IMR-90 (cell line): ENCODE measurements at places on chromosomes 3 and 15. TPM values are rescaled to one million over a fixed set of nuclear protein-coding genes. Genes with fewer than 3 reads are reported as not detected.

The MYZAP gene
- not detected in 2 replicates for total RNA-seq

The OR5K2 gene
- total RNA-seq: not detected in 2 replicates

DNA sequence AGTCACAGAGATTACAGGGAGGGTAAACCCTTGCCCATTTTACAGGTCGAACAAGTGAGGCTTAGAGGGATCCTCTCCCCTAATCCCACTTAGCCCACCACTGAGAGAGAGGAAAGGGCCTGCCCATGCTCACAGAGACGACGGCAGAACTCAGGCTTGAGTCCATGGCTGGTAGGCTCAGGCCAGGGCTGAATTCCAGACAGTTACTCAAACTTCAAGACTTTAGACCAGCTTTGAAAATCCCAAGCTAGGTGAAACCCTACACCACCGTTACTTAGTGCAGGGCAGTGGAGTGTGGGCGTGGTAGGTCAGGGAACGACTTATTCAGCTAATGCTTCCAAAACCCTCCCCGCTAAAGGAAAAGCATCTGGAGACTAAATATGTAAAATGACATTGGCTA is 16.4 kb downstream of the GRIP2 start:
- DNase-seq: peak; percentile 53

- DNase-seq: no peak
Measured at GRCh38 chr3:89246326-89246725, 138.9 kb downstream of the EPHA3 start.

The PLOD2 gene
- 117 and 225 TPM in 2 replicates for total RNA-seq
